ENCODE measurements at places on chromosomes 1 and 21.

- no peak for DNase-seq
Measured at GRCh38 chr1:219045246-219045645, 128.4 kb upstream of the LYPLAL1 start.

- DNase-seq: no peak
Measured at GRCh38 chr1:77783141-77783540, 3.7 kb downstream of the MIGA1 start.

- DNase-seq: no peak
Measured at GRCh38 chr1:14136152-14136763, 436.3 kb downstream of the PRDM2 start.

GRCh38 chr1:235913311-235913710, 46.6 kb upstream of the LYST start:
- DNase-seq: no peak

- no peak for DNase-seq
Measured at GRCh38 chr1:40153073-40153770, 8.0 kb upstream of the RLF start.

DNA sequence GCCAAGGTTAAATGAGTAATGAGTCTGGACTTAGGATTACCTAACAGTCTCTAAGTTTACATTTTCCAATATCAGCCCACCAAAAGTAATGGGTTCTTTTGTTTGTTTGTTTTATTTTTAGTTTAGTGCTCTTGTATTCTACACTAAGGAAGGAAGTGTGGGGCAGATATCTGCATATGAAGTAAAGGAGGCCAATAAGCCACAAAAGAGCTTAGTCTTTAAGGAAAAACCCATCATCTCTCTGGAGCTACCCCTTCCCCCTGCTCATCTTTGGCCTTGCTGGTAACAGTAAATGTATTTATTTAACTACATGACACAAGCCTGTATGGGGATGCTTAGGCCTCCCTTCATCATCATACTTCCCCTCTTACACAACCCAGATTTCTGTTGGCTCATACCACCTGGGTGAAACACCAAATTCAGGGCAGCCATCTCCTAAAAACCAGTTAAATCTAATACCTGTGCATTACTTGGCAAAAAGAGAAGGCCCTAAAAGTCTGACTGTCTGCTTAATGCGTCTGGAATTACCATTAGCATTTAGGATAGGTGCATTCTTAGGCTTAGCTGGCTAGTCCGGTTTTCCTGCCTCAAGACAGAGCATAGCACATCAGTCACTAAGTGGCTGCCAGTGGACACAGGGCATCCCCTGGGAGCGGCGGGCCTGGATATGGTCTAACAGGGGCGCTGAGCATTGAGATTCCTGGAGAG, 96.8 kb upstream of the ADGRL2 start:
- no peak for DNase-seq

DNA sequence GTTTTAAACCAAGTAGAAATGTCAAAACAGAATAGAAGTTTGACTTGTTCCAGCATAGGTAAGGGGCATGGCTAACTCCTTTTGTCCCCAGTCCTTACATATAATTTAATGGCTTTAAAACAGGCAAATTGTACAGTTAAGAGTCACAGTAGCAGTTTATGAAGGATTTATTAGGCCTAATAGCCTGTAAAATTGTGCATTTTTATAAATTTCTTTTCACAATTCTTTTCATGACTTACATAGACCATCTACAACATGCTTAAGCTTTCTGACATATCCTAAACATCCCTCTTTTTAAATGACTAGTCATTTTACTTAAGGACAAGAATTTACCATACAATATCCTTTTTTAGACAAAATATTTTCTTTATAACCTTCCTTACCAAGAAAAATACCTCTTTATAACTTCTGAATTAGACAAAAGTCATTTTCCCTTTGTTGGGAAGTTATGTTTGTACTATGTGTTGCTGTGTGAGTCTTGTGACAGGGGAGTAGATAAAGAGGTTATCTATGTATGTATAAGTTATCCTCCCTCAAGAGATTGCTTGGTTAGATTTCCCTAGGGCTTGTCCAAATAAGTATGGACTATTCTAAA, 34.5 kb upstream of the SLC5A9 start:
- DNase-seq: no peak

DNA sequence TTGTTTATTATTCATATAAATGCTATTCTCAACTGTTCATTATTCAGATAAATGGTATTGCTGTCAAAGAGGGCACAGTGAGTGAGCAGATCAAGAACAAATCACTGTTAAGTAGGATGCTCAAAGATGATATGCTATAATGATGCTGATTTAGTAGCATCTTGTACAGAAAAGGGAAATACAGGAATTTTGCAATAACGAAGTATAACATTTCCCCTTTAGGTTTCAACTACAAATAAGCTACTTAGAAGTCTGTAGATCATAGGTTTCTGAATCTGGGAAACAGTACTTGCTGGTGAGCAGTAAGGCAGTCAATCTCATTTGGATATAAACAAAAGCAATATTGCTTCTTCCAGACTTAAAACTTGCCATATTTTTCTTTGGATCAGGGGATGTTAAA, 27.3 kb upstream of the RCOR3 start:
- DNase-seq: no peak

GRCh38 chr1:119783354-119784185, 14.9 kb upstream of the HMGCS2 start:
- no peak for DNase-seq

- DNase-seq: no peak
Measured at GRCh38 chr1:30028283-30028682, 695.1 kb downstream of the MATN1 start.

DNA sequence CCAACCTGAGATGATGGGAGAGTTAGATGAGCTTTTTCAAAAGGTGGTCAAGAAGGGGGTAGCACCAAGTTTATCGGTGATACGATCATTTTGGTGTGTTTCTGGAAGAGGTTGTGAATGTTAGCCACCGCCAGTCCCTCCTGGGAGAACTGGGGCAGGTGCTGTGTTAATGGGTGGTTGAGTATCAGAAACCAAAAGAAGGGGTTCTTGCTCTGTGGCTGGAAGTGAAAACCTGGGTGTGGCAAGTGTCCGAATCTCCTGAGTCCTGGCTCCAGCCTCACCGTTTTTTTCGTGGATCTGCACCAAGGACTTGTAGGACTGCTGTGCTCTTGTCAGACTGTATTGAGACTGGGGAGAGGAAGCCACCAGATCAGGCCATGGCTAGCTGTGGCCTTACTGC, 7.8 kb downstream of the UBE2Q1 start:
- DNase-seq: no peak

GRCh38 chr21:45064618-45065399, 9.6 kb upstream of the ADARB1 start:
- DNase-seq: no peak

GRCh38 chr1:23466423-23466989, 17.5 kb downstream of the ASAP3 start:
- peak; percentile 42 for DNase-seq

DNA sequence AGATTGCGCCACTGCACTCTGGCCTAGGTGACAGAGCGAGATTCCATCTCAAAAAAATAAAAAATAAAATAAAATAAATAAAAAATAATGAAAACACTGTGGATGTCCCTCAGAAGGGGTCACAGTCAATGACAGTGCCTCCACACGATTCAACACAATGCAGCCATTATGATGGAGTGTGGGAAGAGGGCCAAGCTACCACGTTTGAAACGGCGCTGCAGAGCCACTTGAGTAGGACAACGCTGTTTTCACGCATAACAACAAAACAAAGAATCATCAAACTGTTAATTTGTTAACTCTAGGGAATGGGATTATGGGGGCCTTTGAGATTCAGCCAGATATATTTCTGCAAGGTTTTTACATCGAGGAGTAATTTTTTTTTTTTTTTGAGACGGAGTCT, 36.5 kb downstream of the NKAIN1 start:
- peak; percentile 35 for DNase-seq

- DNase-seq: no peak
Measured at GRCh38 chr1:57741521-57741920, 317.7 kb upstream of the DAB1 start.

DNA sequence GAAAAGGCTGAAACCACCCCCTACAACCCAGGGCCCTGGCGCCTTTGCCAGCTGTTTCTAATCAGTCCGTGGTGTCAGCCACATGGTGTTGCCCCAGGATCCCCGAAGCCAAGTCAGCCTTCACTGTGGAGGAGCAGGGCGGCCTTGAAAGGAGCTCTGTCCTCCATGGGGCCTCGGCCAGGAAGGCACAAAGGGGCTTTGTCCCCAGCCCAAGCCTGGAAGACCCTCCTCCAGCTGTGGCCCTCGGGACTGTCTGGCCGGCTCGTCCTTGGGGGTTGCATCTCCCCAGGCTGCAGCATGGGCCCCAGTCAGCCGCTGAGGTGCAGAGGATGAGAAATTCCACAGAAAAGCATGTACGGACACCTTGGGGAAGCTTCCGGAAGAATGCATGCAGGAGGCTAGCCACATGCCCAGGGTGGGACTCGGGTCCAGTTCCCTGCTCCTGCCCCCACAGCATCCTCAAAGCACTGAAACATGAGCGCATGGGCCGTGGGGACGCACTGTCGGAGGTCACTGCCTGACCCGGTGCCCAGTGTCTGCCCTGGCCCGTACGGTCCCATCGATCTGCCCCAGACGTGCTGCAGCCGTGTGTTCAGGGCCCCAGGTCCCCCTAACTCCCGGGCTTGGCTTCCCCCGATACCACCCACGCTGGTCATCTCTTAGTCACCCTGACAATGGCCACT, 38.6 kb upstream of the POFUT2 start:
- DNase-seq: peak; percentile 65
